ENCODE measurements at places on chromosomes 5 and 9. TPM values are rescaled to one million over a fixed set of nuclear protein-coding genes. Genes with fewer than 3 reads are reported as not detected.

GRCh38 chr9:131658377-131659129, 81.3 kb downstream of the RAPGEF1 start:
- DNase-seq, result no peak

The SLC25A2 gene
- 0.23 TPM for total RNA-seq

The HMGCS1 gene
- total RNA-seq, result 80.0 TPM

GRCh38 chr5:111641533-111642233, 115.3 kb downstream of the NREP start:
- no peak for DNase-seq

DNA sequence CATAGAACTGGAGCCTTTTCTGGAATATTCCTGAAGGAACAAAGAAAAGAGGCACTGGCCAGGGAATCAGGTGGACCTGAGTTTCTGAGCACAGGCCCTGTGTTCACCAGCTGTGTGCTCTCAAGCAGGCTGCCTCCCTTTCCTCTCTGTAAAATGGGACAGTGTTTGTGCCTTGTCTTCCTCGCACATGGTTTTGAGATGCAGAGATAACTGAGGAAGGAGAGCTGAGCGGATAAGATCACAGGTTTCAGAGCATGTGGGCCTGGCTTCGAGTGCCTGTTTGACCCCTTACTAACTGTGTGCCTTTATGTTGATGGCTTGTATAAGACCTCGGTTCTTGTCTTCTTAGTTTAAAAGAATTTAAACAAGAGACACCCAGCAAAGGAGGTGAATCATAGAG, 46.2 kb upstream of the HAND1 start:
- DNase-seq, result no peak

The PPP3R2 gene
- total RNA-seq, result not detected
